Stimulated activated CD4-positive, alpha-beta T cell treated with anti-CD3 and anti-CD28 coated beads, TNF-alpha, amount 100 ng/mL, for 4 hours (primary cell): ENCODE measurements at places on chromosomes 2 and 18.

DNA sequence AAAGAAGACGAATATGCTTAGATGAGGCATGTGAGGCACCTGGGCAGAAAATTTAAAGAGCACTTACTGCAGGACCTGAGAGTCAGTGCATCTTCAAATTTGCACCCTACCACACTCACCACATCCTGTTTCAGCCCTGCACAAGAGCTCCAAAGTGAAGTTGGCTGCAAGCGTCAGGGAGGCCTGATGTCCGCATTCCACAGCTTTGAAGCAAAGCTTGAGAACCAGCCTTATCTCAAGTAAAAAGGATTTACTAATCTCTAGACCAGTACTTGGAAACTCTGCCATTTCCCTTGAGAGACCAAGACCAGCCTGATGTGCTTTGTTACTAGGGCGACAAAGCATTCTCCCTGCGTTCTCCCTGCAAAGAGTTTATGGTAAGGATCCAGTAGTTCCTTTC lies 3.4 kb upstream of the ASNSD1 start:
- DNase-seq = no peak

- no peak for DNase-seq
Observed at GRCh38 chr18:36176177-36176584, 11.1 kb upstream of the MOCOS start.

DNA sequence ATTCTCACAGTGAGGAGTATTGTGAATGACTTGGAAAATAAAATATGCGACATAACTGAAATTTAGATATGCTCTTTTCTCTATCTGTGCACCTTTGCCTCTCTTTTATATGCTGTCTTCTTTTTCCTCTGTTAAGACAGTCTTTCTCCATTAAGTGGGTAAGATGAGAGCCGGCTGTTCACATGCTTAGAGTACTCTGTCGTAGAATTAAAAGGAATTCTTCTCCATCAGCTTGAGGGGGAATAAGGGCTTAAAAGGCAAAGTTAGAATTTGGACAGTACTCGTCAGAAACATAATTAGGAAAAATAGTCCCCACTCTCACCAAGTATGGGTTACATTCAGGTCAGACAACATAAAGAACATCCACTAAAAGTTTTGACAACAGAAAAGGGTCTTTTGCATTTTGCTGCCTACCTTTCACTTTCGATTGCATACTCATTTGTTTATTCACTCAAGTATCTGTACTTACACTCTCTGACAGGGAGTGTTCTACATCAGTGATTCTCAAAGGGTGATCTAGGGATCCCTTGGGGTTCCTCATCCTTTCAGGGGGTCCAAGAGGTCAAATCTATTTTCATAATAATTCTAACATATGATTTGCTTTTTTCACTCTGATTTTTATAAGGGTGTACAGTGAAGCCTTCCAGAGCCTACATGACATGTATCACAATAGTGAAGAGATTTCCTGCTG lies 48.0 kb downstream of the ARHGAP15 start:
- no peak for DNase-seq

DNA sequence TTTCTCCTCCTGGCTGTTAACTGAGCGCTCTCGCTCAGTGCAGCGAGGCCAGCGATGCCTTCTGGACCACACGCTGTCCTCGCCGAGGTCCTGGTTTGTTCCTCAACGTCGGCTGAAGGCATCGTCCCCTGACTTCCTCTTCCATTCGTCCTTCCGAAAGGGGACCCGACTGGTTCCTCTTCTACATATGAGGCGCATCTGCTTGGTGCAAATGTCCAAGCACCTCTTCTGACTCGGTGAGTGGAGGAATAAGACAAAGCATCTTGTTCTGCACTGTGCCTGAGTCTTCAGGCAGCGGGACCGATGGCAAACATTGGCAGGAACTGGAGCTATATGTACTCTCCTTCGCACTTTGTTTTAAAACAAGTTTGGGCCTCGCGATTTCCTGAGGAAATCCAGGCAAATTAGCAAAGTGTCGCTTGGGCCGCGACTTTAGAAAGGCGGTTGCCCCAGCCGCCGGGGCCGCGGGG lies 621 bp upstream of the KCNS3 start:
- DNase-seq = no peak

DNA sequence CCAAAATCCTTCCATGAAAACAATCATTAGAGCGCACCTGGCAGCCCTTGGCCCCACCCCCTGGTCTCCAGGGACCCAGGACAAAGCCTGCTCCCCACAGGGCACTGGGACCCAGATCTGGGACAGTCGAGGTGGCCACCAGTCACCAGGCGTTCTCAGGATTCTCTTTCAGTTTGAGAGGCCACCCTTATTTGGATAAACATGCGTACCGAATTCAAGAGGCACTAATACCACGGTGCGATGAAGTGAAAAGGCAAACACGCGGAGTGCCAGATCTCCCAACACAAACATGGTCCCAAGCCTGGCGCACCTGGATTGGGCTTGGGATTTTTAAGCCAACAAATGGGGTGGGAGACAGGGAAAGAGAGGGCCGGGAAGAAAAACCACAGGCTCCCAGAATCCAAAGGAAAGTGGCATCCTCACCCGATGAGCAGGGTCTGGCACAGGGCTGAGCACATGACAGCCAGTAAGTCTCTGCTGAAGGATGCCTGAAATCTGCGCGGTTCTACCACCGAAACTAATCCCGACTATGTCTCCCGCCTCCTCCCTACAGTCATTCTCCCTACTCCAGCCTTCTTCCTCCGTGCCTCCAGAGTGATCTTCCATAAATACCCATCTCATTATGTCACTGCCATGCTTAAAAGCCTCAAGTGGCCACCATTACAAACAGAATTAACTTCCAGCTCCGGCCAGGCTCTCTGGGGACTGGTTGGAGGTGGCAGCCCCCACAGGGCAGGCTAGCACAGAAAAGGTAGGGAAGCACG lies 60.9 kb upstream of the KLHL29 start:
- no peak for DNase-seq

GRCh38 chr2:25692737-25693445 lies 19.5 kb upstream of the DTNB start:
- DNase-seq = no peak

DNA sequence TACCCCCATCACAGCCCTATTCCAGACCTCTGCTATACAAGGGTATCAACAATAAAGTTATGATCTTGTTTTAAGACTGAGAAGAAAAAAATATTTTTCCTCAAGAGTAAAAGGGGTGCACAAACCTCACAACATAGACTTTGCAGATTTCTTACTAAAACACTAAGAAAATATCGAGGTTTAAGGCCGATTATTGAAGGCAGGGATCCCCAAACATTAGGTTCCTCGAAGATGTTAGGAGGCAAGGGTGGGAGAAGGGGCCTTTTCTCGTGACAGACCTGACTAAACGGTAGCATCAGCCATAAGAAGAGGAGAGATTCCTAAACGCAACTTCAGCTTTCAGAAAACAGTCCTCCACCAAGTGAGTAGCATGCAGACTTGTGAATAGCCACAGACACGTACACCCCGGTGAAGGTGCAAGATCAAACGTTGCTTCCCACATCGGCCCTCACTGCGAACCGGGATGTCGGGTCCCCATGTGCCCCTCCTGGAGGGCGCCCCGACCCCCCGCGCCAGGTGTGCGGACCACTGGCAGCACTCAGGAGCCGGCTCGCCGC lies 678 bp downstream of the PIAS2 start:
- DNase-seq = no peak

DNA sequence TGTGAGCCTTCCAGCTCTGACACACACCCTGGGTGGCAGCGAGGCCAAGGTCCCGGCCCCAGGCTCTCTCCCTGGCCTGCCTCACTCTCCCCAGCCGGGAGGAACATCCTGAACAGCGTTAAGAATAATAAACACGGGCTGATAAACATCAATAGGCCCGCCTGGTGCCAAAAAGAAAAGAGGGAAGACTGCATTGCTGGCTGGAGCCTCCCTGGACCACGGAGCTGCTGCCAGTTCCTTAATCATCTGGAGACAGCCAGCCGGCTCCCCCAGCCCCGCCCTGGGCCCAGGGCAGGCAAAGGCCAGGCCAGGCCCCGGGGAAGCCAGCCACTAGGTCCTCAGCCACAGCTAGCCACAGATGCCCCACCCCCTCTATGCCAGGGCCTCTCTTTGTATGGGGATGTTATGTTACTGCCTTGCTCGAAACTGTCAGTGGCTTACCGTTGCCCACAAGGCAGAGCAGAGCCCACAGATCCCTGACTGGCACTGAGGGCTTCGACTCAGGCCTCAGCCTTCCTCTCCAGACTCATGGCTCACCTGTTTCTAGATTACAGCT lies 293.7 kb downstream of the DYSF start:
- no peak for DNase-seq

- DNase-seq = no peak
Observed at GRCh38 chr18:10201659-10202058, 252.8 kb upstream of the APCDD1 start.

DNA sequence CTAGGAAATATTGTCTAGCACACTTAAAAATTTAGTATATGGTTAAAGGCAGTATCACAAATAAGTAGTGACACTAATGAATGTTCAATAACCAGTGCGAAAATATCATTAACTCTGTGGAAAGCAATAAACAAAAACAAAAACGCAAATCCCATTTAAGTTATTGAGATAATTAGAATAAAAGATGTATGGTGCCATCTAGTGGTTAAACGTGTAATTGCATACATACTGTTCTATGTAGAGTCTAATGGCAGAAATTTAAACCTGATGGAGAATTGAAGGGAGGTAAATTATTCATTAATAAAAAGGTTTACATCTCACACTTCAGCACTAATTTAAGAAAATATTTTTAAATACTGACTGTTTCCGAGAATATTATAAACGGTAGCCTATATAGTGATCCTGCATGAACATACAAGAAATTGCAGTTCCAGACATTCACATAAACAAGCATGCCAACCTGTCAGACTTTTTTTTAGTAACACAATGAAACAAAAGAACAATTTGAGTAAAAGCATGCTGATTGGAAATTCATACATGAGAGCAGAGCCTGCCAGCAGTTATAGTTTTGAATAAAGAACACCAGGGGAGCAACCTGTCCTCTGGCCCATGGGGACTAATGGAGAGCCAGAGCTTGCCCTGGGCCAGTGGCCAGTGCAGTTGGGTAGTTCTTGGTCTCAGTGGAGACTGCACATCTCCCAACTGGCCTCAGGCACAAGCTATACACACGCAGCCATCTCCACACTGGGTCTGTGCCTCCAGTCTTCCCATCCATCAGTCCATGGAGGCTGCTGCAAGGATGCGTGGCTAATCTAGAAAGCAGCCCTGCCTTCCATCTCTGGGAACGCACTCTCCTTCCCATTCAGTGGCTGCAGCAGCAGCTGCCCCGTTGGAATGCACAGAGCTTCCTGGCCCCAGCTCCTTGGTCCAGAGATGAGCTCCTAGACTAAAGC lies 28.0 kb downstream of the GCG start:
- DNase-seq = no peak

DNA sequence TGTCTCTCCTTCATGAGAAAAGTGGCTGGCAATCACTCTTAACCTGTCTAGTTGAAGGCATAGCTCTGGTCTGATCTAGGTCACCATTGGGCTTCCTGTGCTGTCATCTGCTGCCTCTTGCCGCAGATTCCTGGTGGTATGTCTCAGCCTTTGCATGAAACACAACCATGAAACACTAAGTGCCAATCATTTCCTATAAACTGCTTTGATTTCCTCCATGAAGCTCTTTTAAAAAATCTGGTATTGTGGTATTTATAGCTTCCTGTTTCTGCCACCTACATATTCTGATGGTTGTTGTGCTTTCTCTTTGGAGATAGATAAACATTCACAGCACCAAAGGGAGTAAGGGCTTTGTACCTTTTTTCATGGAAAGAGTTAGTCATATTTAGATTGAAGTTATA lies 120.0 kb upstream of the EPC2 start:
- DNase-seq = peak; percentile 48

DNA sequence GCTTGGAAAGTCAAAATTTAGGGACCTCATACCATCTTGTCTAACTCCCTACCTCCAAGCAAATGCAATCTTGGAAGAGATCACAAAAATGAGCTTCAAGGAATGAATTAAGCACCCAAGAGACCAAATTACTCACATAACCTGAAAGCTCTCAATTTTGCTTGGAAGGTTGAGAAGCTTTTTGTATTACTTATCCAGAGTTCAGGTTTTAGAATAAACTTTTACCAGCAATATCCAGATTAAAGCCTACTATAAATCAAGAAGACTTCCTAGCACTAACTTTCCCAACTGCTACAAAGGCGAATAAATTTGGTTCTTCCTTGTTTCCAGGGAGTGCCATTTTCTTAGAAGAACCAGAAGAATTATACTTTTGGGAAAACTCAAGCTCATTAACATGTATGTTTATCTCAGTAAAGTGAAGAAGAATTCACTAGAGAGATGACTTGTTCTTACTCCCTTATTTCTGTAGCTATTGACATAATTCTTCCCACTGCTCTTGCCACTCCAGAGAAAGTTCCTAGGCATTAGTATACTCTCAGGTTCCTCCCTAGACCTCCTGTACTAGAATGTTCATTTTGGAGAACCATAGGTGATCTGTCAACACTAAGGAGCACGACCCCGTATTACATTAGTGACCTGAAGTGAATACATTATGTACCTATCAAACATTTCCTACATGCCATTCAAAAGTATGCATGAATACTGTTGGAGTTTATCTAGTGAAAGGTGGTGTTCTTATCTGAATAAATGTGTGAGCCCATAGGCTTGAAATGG lies 18.0 kb upstream of the STPG4 start:
- no peak for DNase-seq

DNA sequence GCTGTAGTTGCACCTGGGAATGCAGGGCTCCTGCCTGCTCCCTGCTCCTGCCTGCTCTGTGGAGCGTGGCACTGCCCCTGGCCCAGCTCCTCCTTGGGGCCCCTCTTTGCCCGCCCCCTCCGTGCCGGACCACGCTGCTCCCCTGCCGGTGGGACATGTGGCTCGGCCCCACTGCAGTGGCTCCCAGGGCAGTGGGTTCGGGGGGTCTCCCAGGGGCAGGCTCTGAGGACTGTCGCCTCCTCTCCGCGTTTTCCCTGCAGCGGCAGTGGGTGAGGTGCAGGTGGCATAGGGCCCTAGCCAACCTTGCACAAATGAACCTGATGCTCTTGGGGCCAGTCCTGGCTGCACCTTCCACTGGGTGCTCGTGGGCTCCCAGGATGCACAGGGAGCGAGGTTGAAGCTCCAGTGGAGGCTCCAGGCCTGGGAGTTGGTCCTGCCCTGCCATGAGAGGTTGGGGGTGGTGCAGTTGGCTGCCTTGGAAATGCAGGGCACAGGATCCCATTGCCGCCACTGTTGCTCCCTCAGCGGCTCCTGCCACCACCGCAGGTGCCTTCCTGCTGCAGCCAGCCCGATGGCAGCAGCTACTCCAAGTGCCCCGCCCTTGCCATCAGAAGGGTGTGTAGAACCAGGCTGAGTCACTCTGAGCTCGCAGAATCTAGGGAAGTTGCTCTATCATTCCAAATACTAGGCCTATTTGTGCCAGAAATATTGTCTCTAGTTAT lies 313.1 kb upstream of the SYT4 start:
- DNase-seq = no peak

GRCh38 chr2:66815886-66816285 lies 381.0 kb downstream of the MEIS1 start:
- no peak for DNase-seq

DNA sequence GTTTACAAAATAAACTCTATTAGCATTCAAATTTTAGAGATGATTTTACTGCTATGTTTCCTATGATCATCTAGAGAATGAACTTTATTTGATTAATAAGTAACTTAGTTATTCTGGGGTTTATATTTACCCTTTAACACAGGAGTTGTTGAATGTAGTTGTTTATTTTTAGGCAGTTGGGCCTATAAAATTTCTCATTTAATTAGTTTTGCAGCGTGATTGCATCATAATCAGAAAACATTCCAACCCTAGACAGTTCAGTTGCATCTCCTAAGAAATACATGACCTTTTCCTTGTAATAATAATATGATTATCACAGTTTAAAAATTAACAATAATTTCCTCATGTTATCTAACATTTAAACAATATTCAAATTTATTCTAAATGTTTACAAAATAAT lies 224.7 kb upstream of the CDH7 start:
- DNase-seq = no peak

- no peak for DNase-seq
Observed at GRCh38 chr2:68747413-68747812, 12.8 kb downstream of the ARHGAP25 start.
